Activated T-helper 2 cell treated with anti-CD3 and anti-CD28 coated beads, Interferon-gamma antibody, Interleukin-2, Interleukin-4, amounts not matched to agents 10 μg/mL and 5 μg/mL and 100 μg/mL, durations not matched to agents 14 hours and 24 hours and 36 hours (primary cell): ENCODE measurements at places on chromosomes 4 and X. TPM values are rescaled to one million over a fixed set of nuclear protein-coding genes. Genes with fewer than 3 reads are reported as not detected.

DNA sequence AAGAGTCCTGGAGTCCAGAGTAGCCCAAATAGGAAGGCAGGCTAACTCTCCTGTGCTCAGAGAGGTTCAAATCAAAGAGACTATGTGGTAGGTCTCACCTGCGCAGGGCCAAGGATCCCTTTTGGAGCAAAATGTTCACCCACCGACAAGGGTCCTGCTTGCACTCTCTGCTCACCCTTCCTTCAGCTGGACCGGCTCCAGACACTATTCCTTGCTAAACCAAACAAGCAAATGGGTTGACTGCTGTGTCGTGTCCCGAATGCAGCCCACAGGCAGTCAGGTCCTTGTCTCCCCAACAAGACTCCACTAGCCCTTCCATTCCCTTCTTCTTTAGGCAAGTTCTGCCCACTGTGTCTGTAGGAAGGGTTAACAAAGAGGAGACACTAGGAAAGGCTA lies 760 bp downstream of the TRMT2B start:
- DNase-seq: no peak

GRCh38 chr4:119872371-119873016 lies 194.2 kb downstream of the MAD2L1 start:
- DNase-seq: no peak

- DNase-seq: no peak
Observed at GRCh38 chr4:183391204-183391603, 53.2 kb upstream of the CDKN2AIP start.

DNA sequence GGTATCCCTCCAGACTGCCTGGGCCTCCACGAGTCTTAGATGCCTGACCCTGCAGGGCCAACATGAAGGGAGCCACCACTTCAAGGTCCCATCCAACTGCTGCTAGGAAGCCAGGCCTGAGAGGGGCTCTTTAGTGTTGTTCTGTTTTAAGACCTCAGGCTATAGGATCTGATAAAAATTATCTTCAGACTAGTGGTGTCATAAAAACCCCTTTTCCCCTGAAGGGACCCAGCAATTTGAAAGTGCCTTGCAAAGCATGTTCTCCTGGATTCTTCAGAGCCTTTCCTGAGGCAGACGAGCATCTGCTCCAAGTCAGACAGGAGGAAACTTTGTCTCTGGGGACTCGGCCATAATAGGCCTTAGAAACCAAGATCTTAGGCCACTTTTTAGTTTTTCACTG lies 26.9 kb downstream of the TSPAN5 start:
- no peak for DNase-seq

DNA sequence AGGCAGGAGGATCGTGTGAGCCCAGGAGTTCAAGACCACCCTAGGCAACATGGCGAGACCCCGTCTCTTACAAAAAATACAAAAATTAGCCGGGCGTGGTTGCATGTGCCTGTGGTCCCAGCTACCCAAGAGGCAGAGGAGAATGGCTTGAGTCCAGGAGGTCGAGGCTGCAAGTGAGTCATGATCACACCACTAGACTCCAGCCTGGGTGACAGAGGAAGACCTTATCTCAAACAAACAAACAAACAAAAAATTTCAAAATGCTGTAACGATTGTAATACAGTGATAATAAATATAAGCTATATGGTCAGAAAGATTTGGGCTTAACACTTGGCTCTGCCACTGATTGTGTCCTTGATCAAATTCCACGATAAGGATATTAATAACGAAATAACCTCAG lies 24.2 kb downstream of the SLC25A4 start:
- no peak for DNase-seq

DNA sequence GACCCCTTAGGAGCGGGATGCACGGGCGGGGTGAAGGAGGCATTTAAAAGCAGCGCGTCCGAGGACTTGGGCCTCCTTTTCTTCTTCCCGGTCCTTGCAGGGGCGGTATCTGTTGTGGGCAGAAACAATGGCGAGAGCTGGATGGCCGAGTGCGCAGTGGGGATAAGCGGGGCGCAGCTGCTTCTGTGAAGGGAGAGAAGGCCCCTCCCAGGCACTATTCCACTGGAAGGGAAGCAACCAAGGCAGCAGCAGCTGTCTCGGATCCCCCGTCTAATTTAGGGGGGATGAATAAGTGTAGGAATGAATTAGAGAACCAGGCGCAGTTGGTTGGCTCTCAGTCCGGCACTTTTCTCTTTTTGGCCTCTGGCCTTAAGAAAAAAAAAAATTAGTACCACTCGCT lies 995 bp downstream of the SMARCA5 start:
- DNase-seq: no peak

- DNase-seq: no peak
Observed at GRCh38 chr4:174086829-174087799, 196.4 kb downstream of the FBXO8 start.

DNA sequence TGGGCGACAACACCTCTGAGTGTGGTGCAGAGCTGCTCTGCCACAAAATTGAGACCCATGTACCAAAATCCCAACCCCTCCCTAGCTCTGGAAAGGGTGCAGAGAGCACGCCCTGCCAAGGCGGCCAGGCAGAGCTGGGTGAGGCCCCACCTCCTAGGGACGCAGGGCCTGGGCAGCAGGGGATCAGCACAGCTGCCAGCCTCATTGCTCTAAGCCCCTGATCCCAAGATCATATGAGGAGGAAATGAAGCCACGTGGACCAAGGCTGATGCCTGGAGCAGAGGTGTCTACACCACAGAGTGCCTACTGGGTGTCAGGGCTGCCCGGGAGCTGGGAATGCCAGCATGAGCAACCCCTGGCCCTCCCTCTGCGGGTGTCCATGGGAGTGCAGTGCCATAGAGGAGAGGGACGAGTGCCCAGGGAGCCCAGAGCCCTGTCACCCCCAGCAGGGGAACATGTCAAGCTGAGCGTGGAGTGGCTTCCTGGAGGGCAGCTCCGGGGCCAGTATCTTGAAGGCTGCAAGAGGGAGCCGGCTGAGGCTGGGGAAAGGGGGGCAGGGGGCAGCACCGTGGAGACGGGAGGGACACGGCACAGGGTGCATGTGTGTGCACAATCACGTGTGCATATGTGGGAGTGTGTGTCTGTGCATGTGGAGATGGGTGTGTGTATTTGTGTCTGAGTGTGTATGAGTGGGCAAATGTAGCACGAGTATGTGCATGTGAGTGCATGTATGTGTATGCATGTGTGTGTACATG lies 63.9 kb upstream of the PSAPL1 start:
- DNase-seq: no peak

- DNase-seq: no peak
Observed at GRCh38 chr4:113684534-113685091, 76.9 kb downstream of the CAMK2D start.

- no peak for DNase-seq
Observed at GRCh38 chrX:148960060-148960459, 459.6 kb downstream of the AFF2 start.

The NPY2R gene
- not detected in 2 replicates for total RNA-seq

The COQ2 gene
- total RNA-seq: 19.5 and 20.6 TPM in 2 replicates

The POU4F2 gene
- not detected in 2 replicates for total RNA-seq

The CFP gene
- 3.0 and 3.3 TPM in 2 replicates for total RNA-seq

The NFXL1 gene
- 11.9 and 13.3 TPM in 2 replicates for total RNA-seq

The CCSER1 gene
- not detected in 2 replicates for total RNA-seq
